Glutamatergic neuron (in vitro differentiated cells): ENCODE measurements at places on chromosomes 13 and 19.

GRCh38 chr19:32498648-32499200, 82.3 kb upstream of the PDCD5 start:
- DNase-seq = no peak

DNA sequence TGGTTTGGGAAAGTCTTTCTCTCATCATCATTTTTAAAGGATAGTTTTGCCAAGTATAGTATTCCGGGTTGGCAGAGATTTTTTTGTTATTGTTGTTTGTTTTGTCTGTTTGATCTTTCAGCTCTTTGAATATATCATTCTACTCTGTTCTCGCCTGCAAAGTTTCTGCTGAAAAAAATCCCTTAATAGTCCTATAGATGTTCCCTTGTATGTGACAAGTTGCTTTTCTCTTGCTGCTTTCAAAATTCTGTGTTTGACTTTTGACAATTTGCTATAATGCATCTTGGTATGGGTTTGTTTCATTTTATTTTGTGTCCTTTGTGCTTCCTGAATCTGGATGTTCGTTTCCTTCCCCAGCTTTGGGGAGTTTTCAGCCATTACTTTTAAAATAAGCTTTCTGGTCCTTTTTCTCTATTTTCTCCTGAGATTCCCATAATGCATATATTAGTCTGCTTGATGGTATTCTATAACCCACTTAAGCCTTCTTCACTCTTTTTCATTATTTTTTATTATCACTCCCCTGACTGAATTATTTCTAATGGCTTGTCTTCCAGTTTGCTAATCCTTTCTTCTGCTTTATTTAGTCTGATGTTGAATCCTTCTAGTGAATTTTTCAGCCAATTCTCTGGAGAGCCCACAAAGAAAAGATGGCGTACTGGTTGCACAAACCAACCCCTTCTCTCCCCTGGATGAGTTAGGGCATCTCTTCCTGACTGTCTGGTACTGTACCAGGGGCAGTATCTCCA, 14.6 kb downstream of the ZNF569 start:
- DNase-seq = no peak

DNA sequence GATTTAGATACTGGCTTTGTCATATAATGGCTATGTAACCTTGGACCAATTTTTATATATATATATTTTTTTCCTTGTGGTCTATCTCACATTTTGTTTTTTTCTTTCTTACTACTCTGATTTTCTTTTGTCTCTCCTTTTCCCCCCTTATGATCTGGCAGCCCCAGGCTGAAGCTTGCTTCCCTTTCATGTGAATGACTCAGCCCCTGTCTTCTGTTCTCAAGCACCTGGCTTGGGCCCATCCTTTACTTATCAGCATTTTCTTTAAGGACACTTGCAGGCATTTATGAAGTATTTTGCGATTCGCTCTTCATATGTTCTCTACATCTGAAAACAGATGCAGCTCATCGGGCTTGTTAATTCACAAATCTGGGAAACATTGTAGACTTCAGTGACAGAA, 163.6 kb downstream of the SPRY2 start:
- no peak for DNase-seq

- peak; percentile 45 for DNase-seq
Measured at GRCh38 chr19:32581705-32582179, 752 bp downstream of the PDCD5 start.

DNA sequence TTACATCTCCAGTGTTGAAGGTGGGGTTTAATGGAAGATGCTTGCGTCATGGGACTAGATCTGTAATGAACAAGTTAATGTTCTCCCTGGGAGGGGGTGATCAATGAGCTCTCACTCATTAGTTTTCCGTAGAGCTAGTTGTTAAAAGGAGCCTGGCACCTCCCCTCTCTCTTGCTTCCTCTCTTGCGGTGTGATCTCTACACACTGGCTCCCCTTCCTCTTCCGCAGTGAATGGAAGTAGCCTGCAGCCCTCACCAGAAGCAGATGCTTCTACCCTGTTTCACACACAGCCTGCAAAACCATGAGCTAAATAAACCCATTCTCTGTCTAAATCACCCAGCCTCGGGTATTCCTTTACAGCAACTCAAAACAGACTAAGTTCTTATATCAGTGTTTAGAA, 318.8 kb downstream of the SLITRK1 start:
- no peak for DNase-seq

DNA sequence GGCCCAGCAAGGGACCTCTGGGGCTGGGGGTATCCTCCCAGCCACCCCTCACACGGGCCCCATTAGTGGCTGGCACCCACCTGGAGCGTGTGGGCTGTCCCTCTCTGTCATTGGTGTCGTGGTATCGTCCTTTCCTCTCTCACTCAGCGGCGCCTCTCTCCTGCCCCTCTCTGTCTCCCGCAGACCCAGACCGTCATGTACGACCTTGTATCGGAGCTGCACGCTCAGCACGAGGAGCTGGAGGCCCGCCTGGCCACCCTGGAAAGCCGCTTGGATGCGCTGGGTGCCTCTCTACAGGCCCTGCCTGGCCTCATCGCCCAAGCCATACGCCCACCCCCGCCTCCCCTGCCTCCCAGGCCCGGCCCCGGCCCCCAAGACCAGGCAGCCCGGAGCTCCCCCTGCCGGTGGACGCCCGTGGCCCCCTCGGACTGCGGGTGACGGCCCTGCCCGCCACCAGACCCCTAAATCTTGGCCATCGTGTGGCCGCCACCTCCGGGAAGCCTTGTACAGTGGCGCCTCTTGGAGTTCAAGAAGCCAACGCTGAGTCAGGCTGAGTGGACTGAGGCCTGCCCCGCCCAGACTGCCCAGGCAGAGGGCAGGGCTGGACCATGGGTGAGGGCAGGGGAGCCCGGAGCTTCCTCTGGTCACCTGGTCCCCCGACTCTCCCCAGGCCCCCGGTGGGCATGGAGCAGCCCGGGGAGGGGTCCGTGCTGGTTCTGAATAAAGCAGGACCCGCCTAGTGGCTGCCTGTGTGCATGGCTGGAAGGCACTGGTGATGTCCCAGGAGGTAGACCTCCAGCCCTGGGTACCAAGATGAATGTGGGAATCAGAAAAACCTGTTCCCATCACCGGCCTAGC, 9.8 kb upstream of the ARRDC2 start:
- no peak for DNase-seq
